ENCODE measurements at places on chromosomes 3 and 15.

DNA sequence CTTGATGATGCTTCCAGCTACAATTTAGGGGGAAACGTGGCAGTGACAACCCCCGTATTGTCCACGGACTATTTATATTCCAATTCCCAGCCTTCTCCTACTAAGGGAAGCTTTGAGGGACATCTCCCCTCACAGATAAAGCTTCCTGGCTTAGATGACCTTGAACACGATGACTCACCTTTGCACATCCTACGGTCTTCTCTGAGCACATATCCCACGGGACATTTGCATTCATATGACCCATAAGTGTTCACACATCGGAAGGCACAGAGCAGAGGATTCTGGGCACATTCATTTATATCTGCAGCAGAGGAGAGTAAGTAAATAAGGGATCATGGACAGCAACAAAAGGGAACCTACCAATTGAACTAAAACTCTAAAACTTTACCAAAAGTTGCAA lies 101.5 kb downstream of the DUT start:
- DNase-seq: no peak

- DNase-seq: no peak
These were observed 280.0 kb downstream of the PDCD6IP start for GRCh38 chr3:34078418-34078817.

- DNase-seq: no peak
These were observed 29.3 kb upstream of the STT3B start for GRCh38 chr3:31503456-31503855.

DNA sequence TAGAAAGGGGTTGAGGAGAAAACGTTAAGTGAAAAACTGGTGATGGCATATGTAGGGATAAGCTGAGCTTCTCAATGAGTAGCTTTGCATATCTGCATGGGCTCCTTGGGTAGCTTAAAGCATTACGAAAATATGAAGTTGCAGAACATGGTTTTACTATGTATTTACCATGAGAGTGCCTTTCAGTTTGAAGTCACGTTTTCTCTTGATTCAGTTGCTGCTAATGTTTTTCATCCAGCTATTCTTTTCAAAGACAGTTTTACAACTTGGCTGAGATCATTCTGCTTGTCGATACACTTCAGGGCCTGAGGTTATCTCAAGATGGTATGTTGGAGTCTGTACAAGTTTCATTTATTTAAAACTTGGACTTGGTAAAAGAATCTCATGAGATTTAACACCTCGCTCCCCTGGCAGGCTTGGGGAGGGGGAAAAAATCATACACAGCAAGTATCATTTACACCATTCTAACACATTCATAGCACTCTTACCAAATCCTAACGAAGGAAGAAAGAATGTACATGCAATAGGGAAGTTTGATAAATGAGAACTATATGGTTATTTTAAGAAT lies 103.3 kb upstream of the CMC1 start:
- no peak for DNase-seq

GRCh38 chr3:156516284-156516683 lies 38.6 kb downstream of the SSR3 start:
- DNase-seq: no peak

- no peak for DNase-seq
These were observed 11.6 kb upstream of the SCAMP5 start for GRCh38 chr15:74983725-74984231.

DNA sequence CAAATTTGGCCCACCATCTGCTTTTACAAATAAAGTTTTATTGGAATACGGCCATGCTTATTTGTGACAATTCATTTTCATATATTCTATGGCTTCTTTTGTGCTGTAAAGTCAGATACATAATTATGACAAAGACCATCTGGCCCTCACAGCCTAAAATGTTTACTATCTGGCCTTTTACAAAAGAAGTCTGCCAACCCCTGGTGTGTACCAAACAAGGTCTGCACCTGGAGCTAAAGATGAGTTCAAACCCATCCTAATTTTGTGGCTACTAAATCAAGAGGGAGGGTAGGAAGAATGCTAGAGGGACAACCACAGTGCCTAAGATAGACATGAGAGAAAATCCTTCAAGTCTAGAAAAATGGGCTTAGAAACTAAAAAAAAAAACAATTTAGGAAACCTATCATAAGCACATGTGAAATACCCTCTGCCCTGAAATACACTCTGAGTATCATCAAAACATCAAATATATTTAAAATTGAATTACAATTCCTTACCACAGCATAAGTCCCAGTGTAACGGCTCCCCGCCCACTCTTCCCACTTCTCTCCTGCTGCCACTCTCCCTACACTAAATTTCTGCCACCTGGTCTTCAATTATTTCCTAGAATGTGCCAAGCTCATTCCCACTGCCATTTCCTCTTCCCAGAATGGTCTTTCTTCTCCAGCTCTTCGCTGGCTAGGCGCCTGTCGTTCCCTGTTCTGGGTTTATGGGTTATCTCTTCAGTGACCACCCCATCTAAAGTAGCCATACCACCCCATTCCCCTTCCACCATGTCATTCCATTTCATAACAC lies 950.7 kb upstream of the CFAP20DC start:
- DNase-seq: no peak

GRCh38 chr3:13884851-13885703 lies 5.2 kb upstream of the WNT7A start:
- DNase-seq: no peak
